ENCODE measurements at places on chromosomes 3 and 15.

- no peak for DNase-seq
These were observed 38.7 kb downstream of the FEM1B start for GRCh38 chr15:68316061-68316804.

DNA sequence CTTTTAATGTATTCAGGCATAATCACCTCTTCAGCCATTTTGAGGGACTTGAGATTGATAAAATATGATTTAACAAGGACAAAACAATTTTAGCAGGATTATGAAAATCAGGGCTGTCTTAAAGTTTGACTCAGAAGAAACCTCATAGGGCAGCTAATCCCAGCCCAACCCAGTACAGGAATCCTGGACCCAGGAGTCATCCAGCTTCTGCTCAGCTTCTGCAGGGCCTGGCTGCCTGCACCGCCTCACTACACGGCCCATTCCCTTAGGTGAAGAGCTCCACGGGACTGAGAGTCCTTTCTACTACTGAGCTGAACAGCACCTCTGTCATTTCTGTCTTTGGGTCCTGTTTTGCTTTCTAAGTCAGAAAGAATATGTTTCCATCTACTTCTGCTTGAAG is 37.5 kb downstream of the ARHGAP31 start:
- no peak for DNase-seq

DNA sequence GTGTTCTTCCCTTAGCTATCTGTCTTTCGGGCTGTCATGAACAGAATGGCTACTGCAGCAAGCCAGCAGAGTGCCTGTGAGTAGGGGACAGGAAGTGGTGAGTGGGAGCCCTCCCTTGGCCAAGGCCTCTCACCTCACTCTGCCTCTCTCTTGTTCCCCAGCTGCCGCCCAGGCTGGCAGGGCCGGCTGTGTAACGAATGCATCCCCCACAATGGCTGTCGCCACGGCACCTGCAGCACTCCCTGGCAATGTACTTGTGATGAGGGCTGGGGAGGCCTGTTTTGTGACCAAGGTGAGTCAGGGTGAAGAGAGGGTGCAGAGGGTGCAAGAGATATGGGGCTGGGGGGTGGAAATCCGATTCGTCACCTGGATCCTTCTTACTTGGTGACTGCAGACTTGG is 3.0 kb downstream of the DLL4 start:
- DNase-seq: no peak

DNA sequence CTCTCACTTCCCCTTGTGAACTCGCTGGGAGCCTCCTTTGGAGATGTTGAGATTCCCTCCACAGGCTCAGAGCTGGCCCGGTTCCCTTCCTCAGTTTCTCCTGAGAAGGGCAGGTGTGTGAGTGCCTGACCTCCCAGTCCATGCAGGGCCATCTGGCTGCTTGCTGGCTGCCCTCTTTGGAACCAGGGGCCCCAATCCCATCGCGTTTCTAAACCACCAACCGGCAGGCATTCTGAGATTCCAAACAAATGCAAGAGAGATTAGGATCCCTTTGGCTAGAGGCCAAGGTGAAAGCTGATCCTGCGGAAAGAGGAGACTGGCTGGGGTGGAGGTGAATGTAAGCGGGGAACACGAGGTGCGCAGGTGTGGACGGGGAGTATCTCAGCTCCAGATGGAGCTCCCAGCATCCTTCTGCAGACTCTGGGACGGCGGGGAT is 2.9 kb upstream of the PRRT3 start:
- no peak for DNase-seq

DNA sequence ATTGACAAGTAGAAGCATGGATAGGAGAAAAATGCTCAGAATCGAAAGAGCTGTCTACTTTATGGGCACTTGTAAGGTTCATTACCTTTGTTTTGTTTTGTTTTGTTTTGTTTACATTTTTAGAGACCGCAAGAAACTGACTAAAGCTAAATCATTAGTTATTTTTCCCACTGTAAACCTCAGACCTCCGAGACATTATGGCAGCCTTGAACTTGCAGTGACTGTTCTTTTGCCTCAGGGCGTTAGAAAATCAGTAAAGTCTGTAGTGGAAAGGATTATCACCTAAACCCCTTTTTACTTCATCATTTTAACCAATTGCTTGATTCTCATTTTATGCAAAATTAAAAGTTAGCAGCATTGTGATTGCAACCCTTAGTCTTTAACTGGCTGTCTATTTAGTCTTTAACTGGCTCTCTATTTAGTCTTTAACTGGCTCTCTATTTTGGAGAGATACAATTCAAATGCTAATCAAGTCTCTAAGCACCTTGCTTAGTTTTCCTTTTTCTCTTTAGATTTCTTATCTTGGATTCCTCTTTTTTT is 383.3 kb upstream of the ROBO2 start:
- DNase-seq: no peak

DNA sequence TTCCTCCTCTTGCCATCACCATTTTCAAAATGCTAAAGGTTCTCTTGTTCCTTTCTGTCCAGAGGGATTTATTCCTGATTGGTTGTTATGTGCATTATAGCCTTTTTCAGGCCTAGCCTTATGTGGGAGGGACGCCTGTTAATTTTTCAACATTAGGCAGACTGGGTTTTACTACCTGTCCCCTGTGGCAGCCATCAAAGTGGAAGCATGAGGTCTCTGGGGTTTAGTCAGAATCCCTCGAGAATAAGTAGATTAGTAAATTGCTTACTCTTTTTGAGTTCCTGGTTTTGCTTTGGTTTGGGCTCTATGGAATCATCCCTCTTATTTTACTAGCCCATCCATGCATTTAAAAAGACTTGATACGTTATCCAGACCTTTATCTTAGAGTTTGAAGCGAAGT is 32.4 kb downstream of the PAK2 start:
- DNase-seq: no peak

GRCh38 chr3:179560791-179561190 is 1.9 kb upstream of the ACTL6A start:
- DNase-seq: no peak

- DNase-seq: no peak
These were observed 539.5 kb downstream of the ZPLD1 start for GRCh38 chr3:102974333-102974732.

DNA sequence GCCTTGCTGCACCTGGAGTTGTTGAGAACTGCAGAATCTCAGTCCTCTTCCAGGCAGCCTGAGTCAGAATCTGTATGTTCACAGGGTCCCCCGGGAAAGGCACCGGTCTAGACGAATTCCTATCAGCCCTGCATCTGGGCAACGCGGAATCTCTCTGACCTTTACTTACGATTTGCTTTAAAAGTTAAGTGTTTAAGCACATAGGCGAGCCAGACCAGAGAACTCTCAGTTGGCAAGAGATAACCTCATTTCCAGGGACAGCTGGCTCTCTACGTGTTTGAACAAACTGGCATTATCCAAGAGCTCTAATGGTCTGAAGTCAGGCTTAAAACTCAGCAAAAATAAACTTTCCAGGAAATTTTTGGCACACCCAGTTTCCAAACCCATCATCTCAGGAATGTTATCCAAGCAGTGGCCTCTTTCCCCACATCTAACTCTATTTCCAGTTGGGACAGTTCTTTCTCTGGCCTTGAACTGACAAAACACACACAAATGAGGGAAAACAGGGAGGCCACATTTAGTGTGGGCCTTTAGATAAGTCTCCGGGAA is 53.4 kb downstream of the HES1 start:
- no peak for DNase-seq

DNA sequence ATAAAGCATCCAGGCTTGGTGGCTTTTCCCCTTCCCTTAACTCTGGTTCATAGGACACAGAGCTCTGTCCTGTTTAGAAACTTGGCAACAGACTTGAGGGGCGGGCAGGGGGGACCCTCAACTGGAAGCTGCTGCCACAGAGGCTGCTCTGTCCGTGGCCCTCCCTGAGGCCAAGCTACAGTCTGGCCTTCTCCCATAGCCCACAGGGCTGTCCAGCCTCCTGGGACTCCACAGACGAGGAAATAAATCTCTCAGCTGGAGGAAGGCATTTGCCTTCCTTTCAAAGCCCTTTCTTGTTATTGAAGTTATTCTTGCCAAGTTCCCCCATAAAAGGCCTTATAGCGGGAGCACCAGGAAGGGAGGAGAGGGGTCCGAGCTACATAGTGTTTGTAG is 248.8 kb upstream of the TPM1 start:
- DNase-seq: no peak

- no peak for DNase-seq
These were observed 23.7 kb downstream of the XXYLT1 start for GRCh38 chr3:195247086-195247862.

All from stimulated activated CD4-positive, alpha-beta T cell treated with anti-CD3 and anti-CD28 coated beads, TNF-alpha, amount 100 ng/mL, for 1 hour (primary cell).